ENCODE measurements at places on chromosomes 11 and 22.

- no peak for DNase-seq
These were observed 6.8 kb downstream of the ST14 start for GRCh38 chr11:130166457-130166784.

GRCh38 chr22:24772493-24773220, 1.9 kb downstream of the PIWIL3 start:
- no peak for DNase-seq

DNA sequence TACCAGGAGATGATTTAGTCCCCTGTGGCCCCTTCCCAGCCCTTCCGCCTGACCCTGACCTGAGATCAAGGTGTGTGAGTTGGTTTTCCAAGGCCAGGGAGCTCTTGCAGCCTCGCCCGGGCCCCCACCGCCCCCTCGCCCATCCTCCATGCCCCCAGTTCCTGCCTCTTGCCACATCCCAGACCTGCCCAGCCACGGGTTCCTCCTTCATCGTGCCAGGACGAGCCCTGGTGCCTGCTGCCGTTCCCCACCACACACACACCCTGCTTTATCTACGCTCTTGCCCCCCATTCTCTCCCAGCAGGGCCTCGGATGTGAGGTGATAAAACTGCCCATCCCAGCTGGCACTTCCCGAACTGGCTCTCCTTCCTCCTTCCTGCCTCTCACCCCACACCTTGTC, 1.4 kb upstream of the LIF start:
- DNase-seq, result no peak

DNA sequence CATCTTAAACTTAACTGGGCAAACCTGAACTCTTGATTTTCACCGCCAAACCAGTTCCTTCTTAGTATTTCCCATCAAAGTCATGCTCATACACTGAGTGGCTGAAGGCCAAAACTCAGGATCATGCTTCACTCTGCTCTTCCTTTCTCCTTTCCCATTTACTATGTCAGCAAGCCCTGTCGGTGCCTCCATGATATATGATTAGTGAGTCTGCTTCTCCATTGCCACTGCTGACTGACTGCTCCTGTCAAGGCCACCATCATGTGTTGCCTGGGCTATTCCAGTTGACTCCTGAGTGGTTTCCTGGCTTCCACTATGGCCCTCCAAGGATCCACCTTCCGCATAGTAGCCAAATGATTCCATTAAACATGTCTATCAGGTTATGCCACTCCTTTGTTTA, 42.8 kb upstream of the AMPD3 start:
- DNase-seq, result no peak

DNA sequence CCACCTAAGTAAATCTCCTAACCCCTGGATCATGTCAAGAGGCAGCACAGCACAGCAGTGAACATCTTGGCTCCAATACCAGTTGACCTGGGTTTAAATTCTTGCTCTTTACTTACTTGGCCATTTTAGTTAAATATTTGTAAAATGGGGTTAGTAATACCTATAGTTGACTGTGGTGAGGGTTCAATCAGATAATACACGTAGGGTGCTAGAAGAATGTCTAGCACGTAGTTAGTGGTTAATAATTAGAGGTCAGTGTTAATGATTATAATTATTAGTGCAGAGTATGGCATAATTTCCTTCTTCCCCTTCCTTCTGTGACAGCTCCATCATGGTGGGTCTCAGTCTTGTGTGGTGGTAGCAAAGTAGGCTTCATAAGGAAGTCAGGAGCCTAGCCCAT, 520.8 kb downstream of the INSC start:
- DNase-seq, result no peak

DNA sequence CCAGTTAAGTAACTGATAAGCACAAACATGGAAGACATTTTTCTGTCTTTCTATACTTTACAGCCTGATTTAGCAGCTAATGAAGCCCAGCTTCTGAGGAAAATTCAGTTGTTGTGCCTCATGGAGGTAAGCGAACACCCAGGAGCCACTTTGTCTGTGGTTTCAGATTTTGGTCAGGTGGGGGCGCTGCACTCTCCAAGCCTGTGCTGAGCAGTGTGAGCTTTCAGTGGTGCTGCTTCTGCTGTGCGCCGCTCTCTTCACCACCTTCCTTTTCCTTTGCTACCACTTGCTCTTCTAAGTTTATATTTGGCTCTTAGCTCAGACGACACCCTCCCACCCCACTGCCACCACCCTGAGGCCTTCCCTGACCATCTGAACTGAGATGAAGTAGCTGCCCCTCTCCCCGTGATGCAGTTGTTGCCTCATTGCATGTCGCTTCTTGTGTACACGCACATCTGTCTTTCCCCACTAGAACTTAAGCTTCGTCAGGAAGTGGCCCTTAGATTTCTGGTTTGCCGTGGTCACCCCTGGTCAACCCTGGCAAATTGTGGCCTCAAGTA, 14.0 kb downstream of the PSMD13 start:
- peak; percentile 75 for DNase-seq

DNA sequence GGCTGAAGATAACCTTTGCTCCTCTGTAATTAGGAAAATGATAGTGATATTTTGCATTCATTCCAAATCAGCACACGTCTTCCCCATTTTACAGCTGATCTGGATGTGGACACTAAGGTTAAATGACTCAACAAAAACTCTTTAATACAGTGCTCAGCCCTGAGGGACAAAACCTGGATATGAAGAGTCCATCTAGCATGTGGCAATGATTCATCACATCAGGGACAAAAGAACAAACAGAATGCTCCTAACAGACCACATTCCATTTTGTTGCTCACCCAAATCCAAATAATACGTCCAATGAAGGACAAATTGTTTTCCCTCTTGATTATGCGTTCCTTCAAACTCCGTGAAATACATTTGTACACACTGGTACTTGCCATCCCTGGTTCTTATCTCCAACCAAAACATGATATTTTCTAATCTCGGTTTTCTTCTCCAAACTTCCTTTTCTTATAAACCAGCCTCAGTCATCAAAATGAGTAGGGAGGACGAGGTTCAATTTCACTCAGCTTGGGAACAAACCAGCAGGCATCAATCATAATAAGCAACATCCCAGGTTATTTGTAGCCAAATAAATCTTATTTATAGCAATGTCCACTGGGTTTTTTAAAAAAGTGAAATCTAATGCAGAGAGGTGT, 53.7 kb upstream of the MTMR2 start:
- DNase-seq, result no peak

GRCh38 chr11:9089061-9089460, 2.3 kb downstream of the SCUBE2 start:
- DNase-seq, result no peak

DNA sequence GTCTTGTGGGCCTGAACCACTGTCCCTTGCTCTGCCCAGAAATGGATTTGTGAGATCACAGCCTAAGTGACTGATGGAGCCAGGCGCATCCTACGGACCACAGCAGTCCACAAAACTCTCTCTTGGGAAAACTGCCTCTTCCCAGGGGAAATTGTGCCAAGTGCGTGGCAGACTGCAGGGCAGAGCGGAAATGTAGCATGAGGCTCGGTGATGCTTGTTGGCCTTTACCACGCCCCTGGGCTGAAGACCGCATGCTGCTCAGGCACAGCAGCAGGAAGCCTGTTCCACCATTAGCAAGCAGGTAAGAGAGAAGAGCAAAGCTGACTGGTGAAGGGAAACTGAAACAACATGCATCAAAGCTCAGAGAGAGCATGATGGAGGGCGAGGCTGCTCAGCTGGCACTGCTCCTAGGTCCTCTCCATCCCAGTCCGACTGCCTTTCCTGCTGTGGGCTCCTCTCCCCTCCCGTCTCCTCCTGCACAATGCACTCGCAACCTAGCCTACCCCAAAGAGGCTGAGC, 26.5 kb upstream of the SCARF2 start:
- no peak for DNase-seq

- no peak for DNase-seq
These were observed 283.7 kb downstream of the CTTN start for GRCh38 chr11:70682056-70682455.

Data from erythroblast (primary cell).